ENCODE measurements at places on chromosomes 12 and 14.

GRCh38 chr12:42141981-42142606 lies 2.6 kb downstream of the GXYLT1 start:
- DNase-seq, result no peak

- DNase-seq, result no peak
Observed at GRCh38 chr12:109492371-109492770, 14.9 kb downstream of the UBE3B start.

GRCh38 chr12:112199136-112199535 lies 73.8 kb downstream of the TRAFD1 start:
- DNase-seq, result no peak

DNA sequence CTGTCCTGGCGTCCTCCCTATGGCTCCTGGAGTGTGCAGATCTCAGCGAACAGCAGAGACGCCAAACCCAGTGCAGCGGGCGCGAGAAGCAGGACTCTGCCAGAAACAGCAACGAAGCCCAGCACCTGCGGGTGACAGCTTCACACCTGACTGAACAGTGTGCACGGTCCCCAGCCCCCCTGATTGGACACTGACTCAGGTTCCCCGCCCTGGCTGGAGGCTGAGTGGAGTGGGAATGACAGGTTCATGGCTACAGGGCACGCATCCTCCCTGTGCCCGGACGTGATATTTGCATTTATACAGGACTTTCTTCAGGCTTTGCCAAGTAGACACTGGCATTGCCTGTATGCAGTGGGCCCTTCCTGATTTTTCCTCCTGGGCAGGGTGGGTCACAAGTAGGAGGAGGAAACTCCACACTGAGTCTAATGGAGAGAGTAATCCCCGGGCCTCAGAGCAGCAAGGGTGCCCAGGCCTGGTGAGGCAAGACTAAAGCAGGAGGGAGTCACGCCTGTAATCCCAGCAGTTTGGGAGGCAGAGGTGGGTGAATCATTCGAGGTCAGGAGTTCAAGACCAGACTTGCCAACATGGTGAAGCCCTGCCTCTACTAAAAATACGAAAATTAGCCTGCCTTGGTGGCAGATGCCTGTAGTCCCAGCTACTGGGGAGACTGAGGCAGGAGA lies 71.6 kb downstream of the ASCL4 start:
- no peak for DNase-seq

DNA sequence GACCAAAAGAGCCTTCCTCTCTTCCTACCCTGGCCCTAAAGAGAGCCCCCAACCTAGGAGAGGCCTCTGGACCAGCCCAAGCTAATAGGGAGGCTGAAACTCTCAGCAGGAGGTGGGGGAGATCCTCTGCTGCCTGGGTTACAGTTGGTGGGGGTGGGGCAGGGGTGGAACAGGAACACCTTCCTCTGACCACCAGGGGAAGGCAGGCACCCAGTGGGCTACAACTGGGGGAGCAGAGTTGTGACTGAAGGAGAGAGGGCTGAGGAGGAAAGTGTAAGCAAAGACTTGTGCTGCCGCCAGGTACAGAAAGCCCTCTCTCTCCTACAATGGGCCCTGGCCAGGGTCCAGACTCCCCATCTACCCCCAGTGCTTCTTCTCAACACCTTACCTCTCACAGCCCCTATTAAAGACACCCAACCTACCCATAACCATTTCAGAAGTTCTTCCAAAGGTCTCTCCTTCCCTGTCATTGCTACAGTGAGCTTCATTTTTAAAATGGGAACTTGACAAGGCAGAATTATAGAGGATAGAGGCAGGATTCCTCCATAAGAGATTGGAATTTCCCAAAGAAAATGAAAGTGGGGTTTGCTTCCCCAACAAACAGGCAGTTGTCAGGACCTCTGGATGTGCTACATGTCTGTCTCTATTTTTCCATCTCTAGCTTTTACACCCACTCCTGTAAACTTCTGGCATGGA lies 1.4 kb downstream of the MYO1A start:
- no peak for DNase-seq

DNA sequence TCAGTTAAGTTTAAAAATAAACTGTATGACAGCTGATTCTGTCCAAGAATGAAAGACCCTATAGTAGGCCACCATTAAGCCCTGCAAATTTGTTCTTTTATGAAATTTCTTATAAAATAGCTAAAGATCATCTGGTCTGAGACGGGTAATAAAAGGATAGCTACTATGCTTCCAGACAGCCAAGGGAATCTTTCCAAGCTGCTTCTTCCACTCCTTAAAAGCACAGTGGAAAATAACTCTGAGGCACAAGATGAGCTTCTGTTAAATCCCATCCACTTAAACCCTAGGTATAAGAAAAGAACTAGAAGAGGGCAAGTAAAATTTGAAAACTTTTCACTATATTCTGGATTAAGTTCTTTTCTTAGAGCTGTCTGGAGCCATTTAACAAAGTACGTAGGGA lies 194.3 kb downstream of the CAPZA3 start:
- no peak for DNase-seq

DNA sequence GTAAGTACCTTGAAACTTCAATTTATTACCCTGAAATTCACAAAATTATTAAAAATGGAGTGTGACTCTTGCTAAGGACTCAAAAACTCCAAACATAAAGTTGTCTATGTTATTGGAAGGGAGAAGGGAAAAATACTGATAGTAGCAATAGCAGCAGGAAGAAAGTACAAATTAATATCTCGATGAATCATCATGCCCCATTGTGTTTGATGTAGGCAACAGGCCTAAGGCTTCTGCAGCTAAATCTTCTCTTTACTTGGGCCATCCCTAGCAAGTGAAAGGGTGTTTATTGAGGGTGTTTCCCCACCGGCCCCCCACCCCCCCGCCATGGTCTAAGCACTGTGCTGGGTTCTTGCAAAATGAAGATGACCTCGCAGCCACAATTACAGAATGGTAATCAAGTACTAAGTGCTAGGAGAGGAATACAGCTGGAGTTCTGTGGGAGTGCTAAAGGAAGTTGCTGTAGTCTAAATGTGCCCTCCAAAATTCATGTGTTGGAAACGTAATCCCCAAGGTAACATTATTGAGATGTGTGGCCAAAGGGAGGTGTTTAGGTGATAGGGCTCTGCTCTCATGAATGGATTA lies 76.5 kb downstream of the SNAPC1 start:
- DNase-seq, result no peak

All from breast epithelium (tissue), 4 donors.